CD4-positive, alpha-beta T cell treated with Interleukin-15 for 4 hours (primary cell): ENCODE measurements at places on chromosomes 16 and 17.

DNA sequence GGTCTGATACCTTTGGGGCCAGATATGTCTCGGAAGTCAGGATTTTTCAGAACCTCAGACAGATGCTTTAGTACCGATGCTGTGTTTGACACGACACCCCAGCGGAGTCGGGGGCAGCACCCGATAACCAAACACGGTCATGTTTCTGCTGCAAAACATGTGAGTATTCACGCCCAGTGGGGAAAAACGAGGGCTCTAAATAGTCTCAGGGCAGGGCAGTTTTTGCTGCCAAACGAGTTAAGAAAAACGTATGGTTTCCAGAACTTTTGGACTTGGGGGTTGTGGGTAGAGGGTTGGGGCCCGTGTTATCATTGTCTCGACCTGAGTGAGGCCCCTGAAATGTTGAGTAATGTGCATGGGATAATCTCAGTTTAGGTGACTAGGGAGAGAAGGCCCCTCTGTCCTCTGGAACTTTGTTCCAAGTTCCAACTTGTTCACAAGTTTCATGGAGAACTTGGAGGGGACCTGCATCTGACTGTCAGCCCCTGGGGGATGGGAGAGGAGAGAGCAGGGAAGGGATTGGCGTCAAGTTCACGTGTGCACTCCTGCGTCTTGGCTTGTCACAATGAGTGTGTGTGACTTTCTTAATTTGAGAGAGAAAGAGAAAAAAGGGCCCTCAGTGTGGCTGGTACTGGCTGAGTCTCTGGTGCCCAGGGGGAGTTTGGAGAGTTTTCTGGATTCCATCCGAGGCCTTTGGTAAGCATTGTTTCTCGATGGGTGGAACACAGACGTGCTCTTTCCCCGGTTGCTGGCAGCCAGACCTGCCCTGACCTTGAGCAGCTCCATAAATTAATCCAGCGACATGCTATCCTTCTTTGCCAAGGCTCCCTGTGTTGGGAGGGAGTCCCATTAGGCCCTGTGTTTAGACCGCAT is 83.9 kb upstream of the CIBAR2 start:
- DNase-seq, result no peak

DNA sequence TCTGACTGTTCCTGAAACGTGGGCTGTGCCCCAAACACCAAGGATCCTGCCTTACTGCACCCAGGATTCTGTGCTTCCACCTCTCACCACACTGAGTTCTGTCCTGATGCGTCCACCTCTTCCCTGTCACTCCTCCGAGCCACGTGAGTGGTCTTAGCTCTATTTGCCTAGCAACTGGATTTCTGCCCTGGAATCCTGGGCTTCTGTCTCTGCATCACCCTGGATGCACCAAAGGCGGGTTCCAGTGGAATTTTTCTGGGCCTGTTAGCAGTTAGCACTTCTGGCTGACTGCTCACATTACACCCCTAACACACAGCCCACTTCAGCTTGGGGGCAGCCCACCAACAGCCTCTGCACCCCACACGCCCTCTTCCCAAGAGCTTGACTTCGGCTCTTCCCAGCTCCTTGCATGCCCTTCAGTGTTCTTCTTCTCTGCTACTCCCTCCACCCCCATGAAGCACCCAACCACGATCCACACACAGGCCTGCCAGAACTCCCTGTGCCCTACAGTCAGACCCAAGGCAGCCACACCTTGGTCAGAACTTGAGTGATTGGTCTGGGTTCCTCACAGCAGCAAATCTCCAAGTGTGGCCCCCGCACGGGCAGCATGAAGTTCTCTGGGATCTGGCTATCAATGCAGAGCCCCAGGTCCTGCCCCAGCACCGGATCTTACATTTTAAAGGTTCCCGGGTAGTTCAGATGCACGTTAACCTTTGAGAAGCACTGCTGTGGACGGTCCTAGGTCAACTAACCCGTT is 129.8 kb upstream of the RCVRN start:
- DNase-seq, result no peak

DNA sequence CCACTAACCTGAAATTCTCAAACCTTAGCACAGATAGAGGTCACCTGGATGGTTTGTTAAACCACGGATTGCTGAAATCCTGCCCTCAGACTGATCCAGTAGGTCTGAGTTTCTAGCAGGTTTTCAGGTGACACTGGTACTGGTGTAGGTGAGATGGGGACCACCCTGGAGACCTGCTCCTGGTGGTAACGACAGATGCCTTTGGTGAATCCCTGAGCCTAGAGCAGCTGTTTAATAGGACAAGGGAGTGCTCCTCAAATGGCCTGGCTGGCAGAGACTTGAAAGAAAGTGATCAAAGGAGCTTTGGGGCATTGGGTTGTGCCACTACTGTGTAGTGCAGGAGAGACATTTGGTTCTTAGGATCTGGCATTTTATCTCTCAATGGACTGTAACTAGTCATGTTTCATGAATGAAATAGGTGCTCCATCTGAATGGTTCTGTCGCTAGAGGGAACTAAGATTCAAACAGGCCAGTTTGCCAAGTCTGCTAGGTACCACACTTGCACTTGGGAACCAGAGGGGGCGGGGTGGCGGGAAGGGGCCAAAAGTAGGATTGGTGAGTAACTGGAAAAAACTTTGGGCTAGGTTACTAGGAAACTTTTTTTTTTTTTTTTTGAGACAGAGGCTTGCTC is 2.9 kb upstream of the IFI35 start:
- no peak for DNase-seq

GRCh38 chr17:9479964-9480363 is 95.7 kb downstream of the STX8 start:
- no peak for DNase-seq

GRCh38 chr16:89409161-89409711 is 81.1 kb downstream of the ANKRD11 start:
- peak; percentile 54 for DNase-seq

- DNase-seq, result no peak
Measured at GRCh38 chr16:7378024-7378695, 45.5 kb downstream of the RBFOX1 start.

GRCh38 chr17:12866244-12866643 is 76.9 kb downstream of the ARHGAP44 start:
- no peak for DNase-seq

GRCh38 chr16:78773291-78773702 is 673.8 kb downstream of the WWOX start:
- DNase-seq, result no peak

- DNase-seq, result no peak
Measured at GRCh38 chr17:11925262-11926021, 71.8 kb downstream of the ZNF18 start.

DNA sequence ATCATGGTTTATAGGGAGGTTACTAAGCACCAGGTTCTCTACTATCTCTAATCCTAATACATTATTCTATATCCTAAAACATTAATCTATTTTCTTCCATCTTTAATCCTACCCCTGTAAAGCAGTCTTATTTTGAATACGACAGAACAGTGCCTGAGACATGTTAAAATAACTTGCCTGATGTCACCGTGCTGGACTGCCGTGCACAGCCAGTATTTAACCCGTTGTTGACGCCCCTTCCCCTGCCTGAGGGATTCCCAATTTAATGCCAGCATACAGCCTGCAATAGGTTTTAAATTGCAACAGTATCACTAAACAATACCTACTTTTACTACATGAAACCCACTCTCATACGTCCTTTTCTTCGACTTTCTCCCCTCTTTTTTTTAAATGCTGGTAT is 133.3 kb downstream of the PARN start:
- no peak for DNase-seq

GRCh38 chr16:79618692-79619050 is 18.1 kb upstream of the MAF start:
- no peak for DNase-seq
